ENCODE measurements at places on chromosomes 13 and 19. TPM values are rescaled to one million over a fixed set of nuclear protein-coding genes. Genes with fewer than 3 reads are reported as not detected.

GRCh38 chr13:40318366-40318765, 348.1 kb downstream of the FOXO1 start:
- no peak for DNase-seq

DNA sequence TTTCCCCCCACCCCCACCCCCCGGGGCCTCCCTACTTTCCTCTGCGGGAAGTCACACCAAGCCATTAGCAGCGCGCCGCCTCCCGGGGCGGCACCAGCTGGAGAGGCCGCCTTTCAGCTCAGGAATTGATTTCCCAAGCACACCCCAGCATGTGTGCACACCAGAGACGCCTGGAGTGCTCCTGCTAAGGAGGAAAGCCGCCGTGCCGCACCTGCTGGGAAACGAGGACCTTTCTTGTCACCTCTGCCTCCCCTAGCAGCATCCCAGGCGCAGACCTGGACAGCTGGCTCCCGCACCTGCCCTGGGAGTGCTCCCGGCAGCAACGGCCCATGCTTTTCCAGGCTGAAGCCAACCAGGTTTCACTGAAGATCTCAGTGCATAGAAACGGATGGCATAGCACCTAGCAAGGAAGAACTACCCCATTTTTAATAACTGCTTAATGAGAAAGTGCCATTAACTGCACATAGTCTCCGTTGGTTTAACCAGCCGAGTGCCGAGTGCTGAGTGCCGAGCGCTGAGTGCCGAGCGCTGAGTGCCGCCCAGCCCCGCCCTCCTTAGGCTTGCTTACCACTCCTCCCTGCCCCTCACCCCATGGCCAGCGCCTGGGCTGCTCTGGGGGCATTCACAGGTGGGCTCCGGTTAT, 165.0 kb downstream of the USP12 start:
- DNase-seq, result no peak

Gene ZNF708
- total RNA-seq, result 6.9 TPM

- no peak for DNase-seq
These were observed 318.9 kb upstream of the HTR2A start for GRCh38 chr13:47215736-47216135.

Gene CCDC8
- total RNA-seq, result not detected

DNA sequence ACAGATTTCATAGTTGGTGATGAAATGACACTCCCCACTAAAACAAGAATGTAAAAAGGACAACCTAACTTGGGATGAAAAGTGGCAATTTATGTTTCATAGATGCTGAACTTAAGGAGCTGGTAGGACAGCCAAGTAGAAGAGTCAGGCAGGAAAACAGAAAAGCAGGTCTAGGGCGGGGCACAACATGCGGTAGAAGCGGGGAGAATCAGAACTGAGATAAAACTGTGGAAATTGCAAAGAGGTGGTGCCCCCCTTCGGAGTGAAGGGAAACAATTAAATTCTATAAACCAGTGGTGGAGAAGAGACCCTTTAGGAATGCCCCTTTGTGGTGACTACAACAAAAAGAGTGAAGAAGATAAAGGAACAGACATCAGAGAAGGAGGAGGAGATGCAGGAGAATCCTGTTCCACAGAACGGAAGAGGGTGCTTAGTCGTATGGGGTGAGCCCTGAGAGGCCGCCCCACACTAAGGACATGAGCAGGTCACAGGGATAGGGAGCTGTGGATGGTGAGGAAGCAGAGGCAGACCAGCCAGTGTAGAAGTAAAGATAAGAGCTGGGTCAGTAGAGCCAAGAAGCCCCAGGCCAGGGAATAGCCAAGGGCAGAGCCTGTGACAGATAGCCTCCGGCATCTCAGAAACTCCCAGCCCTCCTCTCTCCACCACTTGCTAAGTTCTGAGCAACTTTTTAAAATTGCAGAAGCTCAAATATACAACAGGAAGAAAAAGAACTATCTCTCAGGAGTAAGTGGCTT, 100.3 kb upstream of the DOCK9 start:
- no peak for DNase-seq

Gene LMO7
- total RNA-seq, result 47.7 TPM

DNA sequence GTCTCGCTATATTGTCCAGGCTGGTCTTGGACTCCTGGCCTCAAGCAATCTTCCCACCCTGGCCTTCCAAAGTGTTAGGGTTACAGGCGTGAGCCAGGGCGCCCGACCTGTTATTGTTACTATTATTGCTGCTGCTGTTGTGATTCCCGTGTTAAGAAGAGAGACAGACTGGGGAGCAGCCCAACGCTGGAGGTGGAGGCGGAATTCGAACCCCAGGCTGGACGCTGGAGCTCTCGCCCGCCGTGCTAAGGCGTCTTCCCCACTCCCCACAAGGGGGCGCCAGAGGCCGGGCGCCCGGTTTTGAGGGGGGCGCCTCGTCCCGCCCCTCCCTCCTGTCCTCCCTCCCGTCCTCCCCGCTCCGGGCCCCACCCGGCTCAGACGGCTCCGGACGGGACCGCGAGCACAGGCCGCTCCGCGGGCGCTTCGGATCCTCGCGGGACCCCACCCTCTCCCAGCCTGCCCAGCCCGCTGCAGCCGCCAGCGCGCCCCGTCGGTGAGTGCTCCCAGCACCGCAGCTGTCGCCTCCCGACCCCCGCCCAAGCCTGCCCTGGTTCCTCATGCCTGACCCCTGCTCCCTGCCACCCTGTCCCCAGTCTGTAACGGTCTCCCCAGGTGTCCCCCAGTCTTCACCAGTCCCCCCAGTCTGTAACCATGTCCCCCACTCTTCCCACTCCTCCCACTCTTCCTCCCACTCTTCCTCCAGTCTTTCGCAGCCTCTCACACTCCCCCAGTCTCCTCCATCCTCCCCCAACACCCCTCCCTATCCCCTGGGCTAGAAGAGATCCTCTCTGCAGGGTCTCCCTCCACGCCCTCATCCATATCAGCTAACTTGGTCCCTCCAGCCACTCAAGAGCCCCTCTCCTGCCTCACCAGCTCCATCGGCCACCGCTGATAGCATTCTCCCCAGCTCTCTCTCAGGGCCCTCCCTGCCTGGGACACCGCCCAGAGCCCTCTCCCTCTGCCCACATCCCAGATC, at the start of gene EHD2:
Gene EHD2 (plus strand): TSS at position 377 of the 976 bp plus-strand sequence. CDS start 3,191 bp downstream, outside the sequence.
- no peak for DNase-seq

Gene ZNF486
- 2.1 TPM for total RNA-seq

GRCh38 chr19:32012886-32013631, 332.4 kb upstream of the ZNF507 start:
- no peak for DNase-seq

Gene ONECUT3
- total RNA-seq, result not detected

DNA sequence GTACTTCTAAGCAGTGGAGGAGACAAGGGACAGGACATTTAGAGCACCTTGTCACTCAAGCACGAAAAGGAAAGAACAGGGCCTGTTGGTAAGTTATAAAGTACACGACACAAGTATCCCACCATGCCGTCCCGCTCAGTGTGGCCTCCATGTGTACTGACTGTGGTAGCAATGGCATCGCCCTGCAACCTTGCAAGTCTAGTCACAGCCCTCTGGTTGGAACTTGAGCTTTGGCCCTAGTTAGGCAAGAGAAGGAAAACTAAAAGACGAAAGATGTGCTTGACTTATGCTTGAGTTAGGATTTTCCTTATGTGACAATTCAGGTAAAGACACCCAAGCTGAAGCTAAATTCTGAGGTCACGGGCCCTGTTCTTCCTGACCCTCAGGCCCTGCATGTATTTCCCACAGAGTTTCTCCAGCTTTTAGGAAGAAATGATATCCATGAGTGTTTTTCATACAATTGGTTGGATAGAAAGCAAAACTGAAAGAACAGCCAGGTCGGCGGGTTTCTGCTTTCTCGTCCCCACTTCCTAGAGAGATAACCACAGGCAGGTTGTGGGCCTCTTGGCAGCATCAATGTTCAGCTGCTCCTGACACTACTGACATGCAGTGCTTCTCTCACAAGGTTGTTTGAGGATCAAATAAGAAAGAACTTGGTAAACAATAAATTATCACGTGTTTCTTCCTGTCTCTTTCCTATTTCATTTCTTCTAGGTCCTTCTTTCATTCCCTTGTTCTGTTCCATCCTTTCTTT, 216.2 kb downstream of the IRS2 start:
- no peak for DNase-seq

- no peak for DNase-seq
These were observed 55.3 kb downstream of the FRY start for GRCh38 chr13:32086791-32087441.

GRCh38 chr19:718991-719512, 10.3 kb downstream of the PALM start:
- peak; percentile 39 for DNase-seq

DNA sequence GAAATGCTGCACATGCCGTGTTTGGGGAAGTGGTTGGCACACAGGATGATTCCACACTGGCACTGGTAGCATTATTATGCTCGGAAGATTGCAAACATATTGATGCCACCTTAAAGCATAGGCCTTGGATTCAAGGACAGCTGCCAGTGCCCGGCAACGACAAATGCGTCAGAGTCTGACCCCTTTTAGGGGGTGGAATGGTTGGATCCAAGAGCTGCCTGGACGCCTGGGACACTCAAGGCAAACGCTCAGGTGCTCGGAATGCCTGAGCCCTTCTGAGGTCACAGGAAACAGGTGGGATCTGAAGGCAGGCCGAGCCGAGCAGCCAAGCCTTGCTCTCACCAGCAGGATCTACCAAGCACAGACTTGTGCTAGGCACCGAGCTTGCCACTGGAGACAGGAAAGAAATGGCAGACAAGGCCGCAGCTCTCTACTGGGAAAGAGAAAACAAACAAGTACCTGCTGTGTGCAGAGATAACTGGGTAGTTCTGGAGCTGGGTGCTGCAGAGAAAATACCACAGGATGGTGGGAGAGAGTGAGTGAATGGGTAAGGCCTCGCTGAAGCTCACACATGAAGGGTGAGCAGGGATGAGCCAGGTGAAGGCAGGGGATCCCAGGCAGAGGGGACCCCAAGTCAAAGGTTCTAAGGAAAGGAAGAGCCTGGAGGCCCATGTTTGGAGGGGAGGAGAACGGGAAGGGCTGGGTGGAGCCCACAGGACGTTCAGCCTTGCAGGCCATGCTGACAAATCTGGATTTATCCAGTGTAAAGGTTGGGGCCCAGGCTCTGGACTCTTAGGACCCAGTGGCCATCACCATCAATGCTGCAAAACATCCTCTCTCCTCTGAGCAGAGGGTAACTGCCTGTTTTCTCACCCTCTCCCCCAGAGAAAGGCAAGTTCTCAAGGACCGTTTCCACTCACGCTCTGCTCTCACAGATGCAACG, 9.2 kb downstream of the RANBP3 start:
- DNase-seq, result peak; percentile 41

DNA sequence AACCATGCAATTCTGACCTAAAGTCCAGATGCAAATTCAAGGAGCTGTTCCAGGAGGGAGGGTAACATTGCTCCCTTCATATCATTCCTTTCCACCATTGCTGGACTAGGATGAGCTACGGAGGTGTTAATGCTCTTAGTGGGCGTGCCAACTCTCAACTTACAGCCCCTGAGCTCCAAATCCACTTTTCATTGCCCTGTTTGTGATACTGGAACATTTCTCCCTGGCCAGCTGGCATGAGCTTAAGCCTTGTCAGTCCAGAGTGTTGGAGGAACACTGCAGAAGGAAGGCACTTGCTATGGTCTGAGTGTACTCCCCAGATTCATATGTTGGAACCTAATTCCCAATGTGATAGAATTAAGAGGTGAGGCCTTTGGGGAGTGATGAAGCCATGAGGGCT, 70.4 kb upstream of the FARP1 start:
- no peak for DNase-seq

- no peak for DNase-seq
These were observed 193.5 kb upstream of the KL start for GRCh38 chr13:32822771-32823170.

- DNase-seq, result no peak
These were observed 63.2 kb downstream of the SHISA2 start for GRCh38 chr13:25988661-25989060.
